Activated CD8-positive, alpha-beta memory T cell treated with anti-CD3 and anti-CD28 coated beads for 1 hour (primary cell): ENCODE measurements at places on chromosomes 7 and 10.

- no peak for DNase-seq
These were observed 163.7 kb downstream of the AGMO start for GRCh38 chr7:15397922-15398760.

- no peak for DNase-seq
These were observed 115.3 kb downstream of the SGMS1 start for GRCh38 chr10:50508315-50509051.

GRCh38 chr7:41110186-41110585, 592.7 kb downstream of the INHBA start:
- DNase-seq: no peak

DNA sequence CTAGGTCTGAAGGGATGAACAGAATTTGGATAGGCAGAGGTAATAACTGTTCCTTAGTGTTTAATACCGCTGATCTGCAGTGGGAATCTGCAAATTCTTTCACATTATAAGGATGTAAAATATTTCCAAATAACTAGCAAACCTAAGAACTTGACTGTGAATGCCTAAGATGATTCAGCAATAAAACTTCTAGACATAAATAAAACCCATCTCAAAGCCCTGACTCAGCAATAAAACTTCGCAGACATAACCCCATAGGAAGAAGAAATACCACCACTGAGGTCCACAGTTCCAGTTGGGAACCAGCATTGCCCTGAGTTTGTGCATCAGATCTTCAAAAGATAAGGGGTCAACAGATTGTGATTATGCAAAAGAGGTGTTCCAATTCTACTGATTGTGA, 354.2 kb downstream of the GFRA1 start:
- DNase-seq: no peak

GRCh38 chr10:26642896-26643653, 54.4 kb upstream of the PDSS1 start:
- no peak for DNase-seq

GRCh38 chr7:116173051-116174028, 37.0 kb upstream of the TES start:
- DNase-seq: no peak

DNA sequence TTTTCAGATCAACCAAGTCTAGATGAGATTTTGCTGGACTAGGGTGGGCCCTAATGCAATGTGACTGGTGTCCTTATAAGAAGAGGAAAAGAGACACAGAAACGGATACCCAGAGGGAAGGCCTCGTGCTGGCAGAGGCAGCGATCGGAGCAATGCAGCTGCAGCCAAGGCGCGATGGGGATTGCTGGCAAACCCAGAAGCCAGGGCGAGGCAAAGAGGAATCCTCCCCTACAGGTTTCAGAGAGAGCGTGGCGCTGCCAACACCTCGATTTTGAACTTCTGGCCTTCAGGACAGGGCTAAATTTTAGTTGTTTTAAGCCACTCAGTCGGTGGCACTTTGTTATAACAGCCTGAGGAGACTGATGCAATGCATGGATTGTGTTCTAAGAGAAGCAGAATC, 157.1 kb upstream of the RHEB start:
- DNase-seq: no peak

GRCh38 chr7:27240015-27240731, 2.4 kb upstream of the EVX1 start:
- no peak for DNase-seq

DNA sequence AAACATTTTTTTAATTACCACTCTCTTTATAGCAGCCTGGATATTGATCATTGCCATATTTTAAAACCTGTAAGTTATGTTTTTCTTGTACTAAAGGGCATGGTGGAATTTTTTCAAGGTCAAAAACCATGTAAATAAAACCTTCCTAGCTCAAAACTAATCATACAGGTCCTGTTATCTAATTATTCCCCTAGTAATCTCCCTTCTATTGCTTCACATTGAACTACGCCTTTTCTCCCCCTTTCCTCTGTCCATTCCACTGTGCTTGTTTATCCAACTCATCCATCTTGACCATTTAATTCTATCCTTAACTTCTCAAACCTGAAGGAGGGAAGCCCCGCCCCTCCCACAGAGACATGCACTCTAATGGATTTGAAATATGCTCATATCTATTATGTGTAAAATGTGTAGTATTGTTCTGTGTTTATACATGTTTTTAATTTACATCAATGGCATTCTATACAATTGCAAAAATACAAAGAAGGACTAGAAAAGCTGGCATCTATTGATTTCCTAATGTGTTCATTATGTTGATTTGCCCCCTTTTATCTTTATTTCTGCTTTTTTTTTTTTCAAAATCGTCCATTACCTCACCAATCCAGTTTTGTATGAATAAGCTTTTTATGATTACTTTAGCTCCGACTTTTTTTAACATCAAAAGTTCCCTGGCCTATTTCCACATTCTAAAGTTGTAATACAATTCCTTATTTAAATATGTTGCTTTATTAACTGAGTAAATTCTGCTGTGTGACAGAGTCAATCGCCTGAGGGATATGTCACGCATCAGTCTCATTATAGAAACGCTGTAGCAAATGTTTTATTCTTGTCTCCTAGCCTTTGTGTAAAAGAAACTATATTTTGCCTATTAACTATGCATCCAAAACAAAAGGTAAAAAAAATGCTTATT, 61.0 kb downstream of the MET start:
- no peak for DNase-seq

- no peak for DNase-seq
These were observed 90.8 kb downstream of the CHN2 start for GRCh38 chr7:29285444-29285793.

GRCh38 chr10:111648046-111648445, 535.5 kb downstream of the GPAM start:
- DNase-seq: no peak

GRCh38 chr7:90613088-90613498, 17.0 kb downstream of the CDK14 start:
- DNase-seq: no peak

- no peak for DNase-seq
These were observed 278.6 kb downstream of the ARHGAP12 start for GRCh38 chr10:31650010-31650409.

DNA sequence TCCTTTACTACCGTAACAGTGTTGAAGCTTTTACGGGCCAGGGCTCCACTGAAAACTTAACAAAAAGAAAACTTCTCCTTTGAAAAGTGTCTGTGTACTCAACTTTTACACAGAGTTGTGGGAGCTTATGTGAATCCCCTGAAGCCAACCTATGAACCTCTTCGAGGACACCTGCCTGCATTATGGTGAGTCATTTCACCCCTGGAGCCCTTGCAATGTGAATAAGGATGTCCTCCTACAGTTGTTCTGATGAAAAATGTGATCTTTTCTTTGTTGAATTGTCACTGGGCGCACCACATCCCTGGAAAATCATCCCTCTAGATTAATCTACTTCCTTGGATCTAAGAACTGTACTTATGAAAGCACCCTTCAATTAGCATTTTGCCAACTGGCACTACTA, 93.2 kb downstream of the SORCS1 start:
- no peak for DNase-seq

GRCh38 chr10:75764974-75765788, 333.8 kb downstream of the LRMDA start:
- no peak for DNase-seq

DNA sequence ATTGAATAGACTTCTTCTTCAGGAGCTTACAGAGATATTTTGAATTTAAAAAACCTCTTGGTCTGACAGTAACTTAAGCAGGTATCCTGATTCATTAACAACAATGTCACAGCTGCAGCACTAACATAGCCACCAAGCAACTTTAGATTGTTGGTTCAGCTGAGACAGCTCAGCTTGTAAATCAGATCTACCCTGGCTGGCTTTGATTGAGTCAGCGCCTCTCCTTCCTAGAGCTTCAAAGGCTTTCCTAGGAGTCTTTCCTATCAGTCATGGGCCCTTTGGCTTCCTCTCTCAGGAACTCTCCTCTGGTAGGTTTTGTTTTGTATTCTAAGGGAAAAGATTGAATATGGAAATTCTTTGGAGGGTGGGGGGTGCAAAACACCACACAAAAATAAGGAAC, 70.7 kb upstream of the STEAP4 start:
- DNase-seq: no peak

GRCh38 chr10:31819391-31819820, 109.2 kb downstream of the ARHGAP12 start:
- no peak for DNase-seq

- no peak for DNase-seq
These were observed 364.7 kb upstream of the POM121L12 start for GRCh38 chr7:52670608-52671225.

GRCh38 chr7:18993933-18994668, 123.3 kb downstream of the TWIST1 start:
- DNase-seq: no peak

- no peak for DNase-seq
These were observed 29.1 kb downstream of the RHEB start for GRCh38 chr7:151490456-151491105.

DNA sequence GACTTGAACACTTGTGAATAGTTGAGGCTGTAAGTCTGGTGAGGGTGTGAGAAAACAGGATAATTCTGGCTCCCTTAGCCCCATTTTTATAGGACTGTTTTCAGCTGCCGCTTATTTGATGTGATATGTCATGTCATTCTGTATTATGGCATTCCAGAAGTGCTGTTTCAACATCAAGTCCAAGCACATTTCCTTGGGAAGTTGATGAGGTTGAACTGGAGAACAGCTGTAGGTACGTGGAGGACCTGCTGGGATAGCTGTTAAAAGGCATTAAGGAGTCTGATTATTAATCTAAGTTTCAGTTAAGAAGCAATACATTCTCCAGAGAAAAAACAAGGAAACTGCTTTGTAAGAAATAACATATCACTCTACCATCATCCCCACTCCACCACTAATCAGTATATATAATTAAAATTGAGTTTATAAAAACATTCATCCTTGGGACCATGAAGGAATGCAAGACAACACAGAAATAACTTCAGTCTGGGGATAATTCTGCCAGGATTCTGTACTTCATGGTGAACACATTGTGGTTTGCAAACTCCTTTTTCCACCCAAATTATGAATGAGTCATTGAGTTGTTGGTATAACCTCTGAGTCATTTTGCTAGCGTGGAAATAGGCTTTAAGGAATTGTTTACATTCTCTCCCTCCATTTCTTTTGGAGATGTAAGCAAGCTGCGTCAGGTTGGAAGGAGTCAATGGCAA, 39.9 kb upstream of the TMEM229A start:
- DNase-seq: no peak

- DNase-seq: no peak
These were observed 325.5 kb upstream of the C7orf33 start for GRCh38 chr7:148264933-148265557.

DNA sequence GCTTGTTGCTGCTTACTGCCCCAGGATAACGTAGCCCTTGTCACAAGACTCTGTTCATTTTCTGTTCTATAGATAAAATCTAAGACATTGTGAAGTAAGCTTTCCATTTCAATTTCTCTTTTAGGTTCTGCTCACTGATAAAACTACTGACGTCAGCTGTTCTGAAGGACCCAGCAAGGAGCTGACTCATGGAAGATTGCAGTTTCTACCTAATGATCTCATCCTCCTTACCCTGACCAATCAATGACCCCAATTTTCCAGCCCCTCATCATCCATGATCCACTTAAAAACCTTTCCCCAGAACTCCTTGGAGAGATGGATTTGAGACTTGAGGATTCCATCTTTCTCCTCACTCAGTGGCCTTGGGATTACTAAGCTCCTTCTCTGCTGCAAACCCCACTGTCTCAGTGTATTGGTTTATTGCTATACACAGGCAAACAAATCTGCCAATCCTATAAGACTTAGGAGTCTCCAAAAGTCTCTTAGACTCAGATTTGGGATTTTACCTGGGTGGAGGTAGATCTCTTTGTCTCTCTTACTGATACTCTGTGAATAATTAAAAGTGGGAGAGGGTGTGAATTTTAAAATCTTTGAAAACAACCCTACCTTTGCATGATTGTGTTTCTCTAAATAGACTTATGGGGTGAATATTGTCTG, 109.2 kb upstream of the TRIM24 start:
- no peak for DNase-seq

GRCh38 chr10:7405637-7406036, 5.2 kb downstream of the SFMBT2 start:
- DNase-seq: no peak

- DNase-seq: no peak
These were observed 365.7 kb upstream of the SEMA3C start for GRCh38 chr7:81284576-81284975.

DNA sequence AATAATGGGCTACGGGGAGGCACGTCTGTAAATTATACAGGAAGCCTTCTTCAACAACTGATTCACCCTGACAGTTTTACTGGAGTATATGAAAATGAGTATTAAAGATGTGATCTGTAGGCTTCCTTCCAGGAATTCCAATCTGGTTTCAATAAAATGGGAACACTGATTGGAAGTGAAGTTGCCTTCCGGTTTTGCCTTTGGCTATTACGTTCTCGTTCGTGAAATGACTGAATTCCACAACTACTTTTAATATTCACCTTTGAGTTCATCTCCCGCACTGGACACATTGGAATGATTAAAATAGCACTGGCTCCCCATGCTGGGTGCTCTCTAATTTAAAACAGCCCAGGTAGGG, 350.1 kb upstream of the MKI67 start:
- no peak for DNase-seq

DNA sequence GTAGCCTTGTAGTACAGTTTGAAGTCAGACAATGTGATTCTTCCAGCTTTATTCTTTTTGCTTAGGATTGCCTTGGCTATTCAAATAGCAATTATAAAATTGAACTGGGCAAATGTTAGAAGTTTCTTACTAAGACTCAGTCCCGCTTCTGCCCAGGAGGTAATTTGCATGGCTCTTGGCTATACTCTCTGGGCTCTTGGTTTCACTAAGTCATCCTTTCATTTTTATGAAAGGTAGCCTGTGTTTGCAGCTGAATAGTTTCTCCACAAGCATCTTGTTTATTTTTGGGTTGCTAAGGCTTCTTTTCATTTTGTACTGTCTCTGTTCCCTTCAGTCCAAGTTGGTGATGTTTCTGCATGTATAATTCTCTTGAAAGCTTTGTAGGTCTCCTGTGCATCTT, 340.6 kb downstream of the SH2D4B start:
- no peak for DNase-seq

DNA sequence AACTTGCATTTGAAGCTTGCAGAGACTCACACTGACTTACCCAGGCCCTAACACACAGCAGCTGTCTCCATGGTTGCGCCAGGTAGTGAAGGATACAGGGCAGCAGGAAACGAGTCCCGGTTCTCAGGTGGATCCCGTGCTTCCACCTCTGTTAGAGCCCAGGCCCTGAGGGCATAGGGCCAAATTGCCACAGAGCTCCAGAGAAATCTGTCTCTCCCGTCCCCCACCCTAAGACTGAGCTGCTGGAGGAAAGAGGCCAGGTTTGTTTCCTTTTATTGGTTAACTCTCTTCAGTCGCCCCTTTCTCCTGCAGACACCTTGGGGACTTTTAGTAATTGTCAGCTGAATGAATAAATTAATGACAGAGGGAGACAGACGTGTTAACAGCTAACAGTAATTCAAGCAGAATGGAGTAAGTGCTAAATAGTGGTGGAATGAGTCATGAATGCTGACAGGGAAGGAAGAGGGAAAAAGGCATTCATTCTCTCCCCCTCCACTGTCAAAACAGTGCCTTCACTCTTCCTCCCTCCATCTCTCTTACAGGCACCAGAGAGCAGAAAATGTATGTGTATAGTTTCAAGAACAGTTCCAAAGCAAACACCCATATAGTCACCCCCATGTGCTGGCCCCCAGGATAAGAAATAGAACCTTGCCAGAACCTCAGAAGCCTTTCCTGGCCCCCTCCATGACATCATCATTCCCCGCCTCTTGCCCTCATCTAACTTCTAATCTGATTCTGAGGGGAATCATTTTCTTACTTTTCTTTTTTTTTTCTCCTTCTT, 16.8 kb upstream of the DLG5 start:
- DNase-seq: no peak

GRCh38 chr7:47488201-47488968, 93.5 kb downstream of the TNS3 start:
- DNase-seq: no peak

GRCh38 chr10:60313589-60313952, 76.1 kb downstream of the ANK3 start:
- DNase-seq: no peak
